ENCODE measurements at places on chromosomes 4 and X.

DNA sequence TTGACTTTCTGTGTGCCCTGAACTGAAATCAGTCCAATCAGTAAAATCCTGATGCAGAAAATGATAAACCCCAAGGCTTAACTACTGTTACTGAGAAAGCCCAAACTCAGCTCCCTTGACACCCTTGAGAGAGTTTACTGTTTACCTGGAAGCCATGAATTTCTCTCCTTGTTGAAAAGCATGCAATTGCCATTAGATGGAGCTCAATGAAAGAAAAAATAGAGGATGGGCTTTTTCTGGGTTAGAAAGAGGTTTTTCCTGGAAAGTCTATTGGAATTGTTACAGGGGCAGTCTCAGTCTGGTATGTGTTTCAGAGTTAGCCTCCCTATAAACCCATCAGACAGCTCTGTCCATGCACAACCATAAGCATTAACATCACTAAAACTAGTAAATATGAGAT, 66.4 kb upstream of the C4orf54 start:
- no peak for DNase-seq

- no peak for DNase-seq
Observed at GRCh38 chr4:38757945-38758600, 24.7 kb downstream of the TLR10 start.

DNA sequence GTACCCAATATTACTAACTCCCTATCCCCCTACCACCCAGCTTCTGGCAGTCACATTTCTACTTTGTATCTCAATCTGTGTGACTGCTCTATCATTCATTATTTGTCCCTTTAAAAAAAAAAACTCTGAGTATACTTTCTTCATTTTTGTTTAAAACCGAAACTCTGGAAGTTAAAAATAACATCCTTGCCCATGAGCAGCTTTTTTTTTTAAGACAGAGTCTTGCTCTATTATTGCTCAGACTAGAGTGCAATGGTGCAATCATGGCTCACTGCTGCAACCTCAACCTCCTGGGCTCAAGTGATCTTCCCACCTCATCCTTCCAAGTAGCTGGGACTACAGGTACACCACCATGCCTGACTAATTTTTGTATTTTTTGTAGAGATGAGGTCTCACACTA, 15.8 kb downstream of the UBE2K start:
- no peak for DNase-seq

DNA sequence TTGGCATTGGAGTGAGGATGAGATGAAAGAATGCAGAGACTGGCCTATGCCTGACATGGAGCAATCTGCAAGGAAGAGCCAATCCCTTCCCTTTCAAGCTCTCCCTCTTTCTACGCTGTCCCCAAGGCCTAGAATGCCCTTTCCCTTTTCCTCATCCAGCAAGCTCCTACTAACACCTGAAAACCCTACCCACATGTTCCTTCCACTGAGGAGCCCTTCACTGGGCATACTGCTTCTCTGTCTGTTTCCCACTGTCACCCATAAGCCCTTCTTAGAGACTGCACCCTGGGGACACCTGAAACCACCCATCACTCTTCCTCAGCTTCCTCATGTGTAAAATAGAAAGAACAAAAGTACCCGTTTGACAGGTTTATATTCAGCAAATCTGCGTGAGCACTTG, 249.6 kb upstream of the PSAPL1 start:
- DNase-seq, result no peak

DNA sequence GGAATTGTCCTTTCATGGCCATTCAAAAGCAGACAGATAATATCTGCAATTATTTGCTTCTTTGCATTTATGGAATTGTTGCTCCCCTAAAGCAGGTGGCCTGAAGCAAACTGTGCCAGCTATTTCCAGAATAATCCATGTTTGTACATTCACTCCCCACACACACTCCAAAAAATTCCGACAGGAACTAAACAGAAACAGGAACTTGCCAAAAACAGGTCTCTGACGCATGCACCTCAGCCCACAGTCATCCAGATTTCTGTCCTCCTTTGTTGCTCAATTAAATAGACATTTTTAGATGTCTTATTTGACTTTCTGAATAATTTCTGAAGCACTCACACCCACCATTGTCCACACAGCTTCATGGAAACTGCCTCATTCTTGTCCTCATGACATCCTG, 71.5 kb upstream of the EDNRA start:
- DNase-seq, result no peak

DNA sequence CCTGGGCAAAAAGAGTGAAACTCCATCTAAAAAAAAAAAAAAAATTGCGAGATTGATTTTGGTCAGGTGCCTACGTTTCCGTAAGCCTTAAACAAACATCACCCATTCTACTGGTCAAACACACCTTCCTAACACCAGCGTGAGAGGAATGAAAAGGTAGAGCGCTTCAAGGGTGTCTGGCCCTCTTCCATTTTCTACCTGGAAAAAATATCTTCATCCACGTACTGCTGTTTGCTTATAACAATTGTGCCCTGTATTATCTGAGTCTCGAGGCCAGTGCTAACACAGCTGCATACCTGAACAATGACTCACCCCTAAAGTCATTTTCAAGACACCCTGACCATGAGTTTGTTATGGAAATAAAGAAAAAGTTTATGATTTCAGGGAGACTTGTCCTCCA, 13.9 kb downstream of the TMSB4X start:
- no peak for DNase-seq

GRCh38 chrX:102651242-102652011, at the start of gene GPRASP1:
Gene GPRASP1, plus strand, starts transcription at chrX:102651483. Its CDS starts 2,431 bp downstream, at chrX:102653914.
- DNase-seq, result peak; percentile 46

DNA sequence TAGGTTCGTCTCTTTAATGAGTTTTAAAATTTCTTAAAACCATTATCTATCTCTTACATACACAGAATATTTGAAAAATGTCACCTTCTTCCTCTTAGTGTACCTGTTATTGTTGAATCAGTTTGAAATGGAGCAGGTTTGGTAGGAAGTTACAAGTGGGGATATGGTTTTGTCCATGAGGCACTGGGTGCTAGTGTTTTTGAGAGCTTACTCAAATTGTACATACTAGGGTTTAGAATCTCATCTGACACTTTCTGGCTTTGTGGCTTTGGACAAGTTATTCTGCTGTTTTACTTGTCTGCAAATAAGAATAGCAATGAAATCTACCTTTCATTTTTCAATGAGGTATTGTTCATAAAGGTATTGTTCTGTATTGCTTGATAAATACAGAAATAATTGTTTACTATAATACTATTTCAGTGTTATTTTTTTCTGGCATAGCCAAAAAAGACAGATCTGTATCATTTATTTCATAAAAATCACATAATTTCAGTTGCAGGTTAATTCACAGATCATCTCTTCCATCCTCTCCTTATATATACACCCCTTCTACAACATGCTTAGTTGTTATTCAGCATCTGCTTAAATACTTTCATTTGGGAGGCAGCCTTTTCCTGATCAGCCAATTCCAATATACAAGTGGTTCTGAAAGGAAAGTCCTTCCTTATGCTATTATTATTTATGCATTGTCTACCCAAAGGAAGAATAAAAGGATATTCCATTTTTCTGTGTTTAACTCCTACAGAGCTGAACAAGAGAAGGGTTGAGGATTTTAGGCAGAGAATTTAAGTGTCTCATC, 13.3 kb downstream of the NCAPG start:
- DNase-seq, result no peak
